ENCODE measurements at places on chromosomes 12 and 14.

- DNase-seq = no peak
Measured at GRCh38 chr12:56836317-56836716, 73.2 kb downstream of the HSD17B6 start.

DNA sequence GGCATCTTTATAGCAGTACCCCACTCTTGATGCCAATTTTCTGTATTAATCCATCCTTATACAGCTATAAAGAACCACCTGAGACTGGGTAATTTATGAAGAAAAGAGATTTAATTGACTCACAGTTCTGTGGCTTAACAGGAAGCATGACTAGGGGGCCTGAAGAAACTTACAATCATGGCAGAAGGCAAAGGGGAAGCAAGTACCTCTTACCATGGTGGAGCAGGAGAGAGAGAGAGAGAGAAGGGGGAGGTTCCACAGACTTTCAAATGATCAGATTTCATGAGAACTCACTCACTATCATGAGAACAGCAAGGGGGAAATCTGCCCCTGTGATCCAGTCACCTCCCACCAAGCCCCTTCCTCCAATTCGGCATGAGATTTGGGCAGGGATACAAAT, 84.4 kb downstream of the SLC24A4 start:
- no peak for DNase-seq

DNA sequence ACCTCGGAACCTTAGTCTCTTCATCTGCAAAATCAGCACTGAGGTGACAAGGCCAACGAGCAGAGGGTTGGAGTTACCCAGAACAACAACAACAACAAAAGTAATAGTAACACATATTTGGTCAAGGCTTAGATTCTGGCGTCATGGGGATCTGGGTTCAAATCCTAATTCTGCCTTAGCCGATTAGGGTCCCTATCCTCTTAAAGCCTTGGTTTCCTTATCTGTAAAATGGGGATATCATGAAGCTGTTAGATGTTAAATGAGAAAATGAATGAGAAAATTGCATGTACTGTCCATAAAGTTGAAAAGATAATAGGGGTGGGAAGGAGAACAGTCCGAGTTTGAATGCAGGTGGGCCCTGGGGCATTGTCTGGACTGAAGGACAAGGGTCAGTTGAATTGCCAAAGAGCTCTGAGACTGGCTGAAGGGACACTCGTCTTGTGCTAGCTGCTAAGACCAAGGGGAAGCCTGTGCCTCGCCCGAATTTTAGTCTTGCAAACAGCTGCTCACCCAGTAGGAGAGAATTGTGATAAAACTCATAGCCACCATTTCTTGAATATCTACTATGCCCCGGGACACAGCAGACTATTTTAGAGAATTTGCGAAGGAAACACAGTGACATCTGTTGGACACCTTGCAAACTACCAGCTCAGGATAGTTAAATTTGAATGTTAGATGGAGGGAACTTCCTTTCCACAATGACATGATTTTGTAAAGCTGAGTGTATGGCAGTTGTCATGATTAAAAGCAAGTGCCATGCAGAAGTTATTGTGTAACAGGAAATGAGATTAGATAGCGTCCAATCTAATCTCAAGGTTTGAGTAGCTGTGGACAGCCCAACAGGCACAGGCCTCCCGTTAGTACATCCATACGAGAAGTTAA, 6.8 kb upstream of the HNF1A start:
- DNase-seq = peak; percentile 46

DNA sequence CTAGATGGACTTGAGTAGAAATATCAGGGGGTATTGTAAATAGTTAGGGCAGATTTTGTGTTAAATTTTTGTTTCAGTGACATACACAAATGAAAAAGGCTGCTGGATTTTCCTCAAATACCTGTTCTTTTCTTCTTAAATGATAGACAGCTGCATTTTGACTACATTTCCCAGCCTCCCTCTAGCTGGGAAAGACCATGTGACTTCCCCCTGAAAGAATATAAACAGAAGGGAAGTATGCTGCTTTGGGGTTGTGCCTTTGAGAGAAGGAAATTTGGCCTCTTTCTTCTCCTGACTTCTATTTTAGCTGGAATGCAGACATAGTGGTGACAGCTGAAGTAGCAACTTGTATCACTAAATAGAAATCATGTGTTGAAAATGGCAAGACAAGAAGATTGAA, 476.1 kb upstream of the SYT1 start:
- DNase-seq = no peak

- no peak for DNase-seq
Measured at GRCh38 chr12:107649661-107650061, 35.9 kb upstream of the PWP1 start.

- no peak for DNase-seq
Measured at GRCh38 chr12:14396071-14396470, 30.6 kb downstream of the ATF7IP start.

DNA sequence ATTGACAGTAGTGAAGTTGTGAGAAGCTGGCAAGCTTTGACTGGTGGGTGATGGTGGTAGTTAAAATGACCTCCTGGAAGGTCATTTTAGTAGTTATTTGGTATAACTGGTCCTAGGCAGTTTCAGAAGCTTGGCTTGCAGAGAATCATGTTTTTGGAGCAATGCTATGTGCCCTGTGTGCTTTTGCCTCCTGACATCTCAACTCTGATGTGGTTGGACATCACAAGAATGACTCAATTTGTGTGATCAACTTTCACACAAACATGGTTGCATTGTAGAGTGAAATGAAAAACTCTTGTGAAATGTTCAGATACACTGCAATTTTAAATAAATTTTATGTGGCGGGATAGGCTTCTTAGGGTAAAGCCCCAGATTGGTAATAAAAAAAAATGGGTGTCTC, 8.3 kb upstream of the ABCD2 start:
- no peak for DNase-seq

DNA sequence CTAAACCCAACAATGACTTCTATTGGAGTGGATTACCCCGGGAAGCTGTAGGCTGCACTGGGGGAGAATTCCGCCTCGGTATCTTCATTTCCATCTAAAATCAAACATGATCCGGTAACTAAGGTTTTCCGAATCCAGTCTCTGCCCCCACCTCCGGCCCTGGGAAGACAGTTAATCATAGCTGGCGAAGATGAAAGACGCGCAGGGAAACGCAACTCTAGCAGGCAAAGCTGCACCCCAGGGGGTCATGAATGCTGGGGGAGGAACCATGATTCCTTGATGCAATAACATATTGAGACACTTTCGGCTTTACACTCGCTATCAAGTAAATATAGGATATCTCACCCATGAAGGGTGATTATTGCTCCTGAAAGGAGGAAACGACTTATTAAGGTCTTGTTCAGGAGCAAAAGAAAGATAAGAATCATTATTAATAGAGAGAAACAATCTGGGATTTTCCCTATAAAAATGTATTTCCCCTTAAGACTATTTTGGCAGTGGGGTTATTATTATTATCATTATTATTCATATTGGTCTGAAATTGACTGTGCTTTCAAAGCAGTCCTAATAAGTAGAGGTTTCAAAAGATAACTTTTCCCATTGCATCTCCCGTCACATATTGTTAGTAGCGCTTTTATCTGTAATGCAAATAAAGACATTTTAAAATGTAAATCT, 614.9 kb downstream of the VRK1 start:
- DNase-seq = no peak

DNA sequence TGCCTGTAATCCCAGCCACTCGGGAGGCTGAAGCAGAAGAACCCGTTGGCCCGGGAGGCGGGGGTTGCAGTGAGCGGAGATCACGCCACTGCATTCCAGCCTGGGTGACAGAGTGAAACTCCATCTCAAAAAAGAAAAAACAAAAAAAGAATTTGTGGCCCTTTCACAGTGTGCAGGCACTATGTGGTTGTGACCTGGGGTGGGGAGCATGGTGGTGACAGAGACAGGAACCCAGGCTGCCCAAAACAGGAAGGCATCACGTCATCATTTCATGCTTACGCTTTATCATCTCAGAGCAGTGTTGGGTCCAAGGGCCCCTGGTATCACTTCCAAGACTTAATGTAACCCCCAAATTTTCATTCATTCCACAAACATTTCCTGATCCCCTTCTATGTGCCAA, 175.7 kb upstream of the GSC start:
- DNase-seq = no peak

- DNase-seq = no peak
Measured at GRCh38 chr12:57859121-57859520, 12.6 kb upstream of the CTDSP2 start.

GRCh38 chr12:49357103-49357678, 10.1 kb upstream of the SPATS2 start:
- peak; percentile 51 for DNase-seq

GRCh38 chr14:35353409-35354172, 51.0 kb downstream of the NFKBIA start:
- DNase-seq = no peak
